Stimulated activated CD8-positive, alpha-beta memory T cell treated with anti-CD3 and anti-CD28 coated beads, Interleukin-2, amount 100 ng/mL, for 48 hours (primary cell): ENCODE measurements at places on chromosomes 4 and X.

DNA sequence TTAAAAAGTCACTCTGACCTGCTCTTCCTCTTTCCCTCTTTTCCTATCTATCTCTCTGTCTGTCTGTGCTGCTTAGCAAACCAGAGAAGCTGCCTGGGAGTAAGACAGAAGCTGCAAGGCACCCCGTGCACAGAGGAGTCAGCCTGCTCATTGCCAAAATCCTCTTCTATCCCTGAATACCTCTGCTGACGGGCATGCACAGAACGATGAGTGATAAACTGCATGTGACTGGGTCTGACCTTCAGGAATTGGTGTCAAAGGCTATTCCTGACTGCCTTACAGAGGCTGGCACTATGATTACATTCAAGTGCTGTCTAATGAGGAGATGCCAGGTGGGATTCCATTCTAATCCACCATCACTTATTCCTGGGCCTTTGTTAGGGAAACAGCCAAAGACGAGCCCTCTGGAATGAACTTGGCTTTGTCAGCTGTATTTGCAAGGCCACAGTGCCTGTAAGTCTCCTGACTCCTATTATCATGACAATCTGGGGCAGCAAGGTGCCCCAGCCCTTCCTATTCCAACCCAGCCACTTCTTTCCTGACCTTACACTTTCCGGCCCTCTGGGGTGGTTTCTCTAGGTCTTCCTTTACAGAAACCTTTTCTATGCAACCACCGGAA is 45.4 kb upstream of the CTAG2 start:
- no peak for DNase-seq

DNA sequence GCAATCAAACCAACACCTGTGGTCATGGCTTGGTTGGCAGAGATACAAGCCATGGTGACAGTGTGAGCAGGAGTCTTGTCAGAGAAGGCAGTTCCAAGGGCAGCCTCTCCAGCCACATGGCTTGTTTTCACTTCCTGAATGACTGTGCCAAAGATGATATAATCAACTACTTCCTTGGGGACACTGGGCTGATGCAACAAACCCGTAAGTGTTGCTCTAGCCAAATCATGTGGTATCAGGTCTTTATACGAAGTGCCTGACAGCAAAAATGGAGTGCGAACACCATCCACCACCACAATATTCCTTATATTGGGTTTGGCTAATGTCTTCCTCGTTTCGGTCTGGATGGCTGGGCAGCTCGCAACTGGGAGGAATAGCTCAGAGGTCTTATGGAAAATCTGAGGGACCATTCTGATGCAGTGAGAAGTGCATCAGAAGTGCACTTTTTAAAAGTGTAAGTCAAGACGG is 922.0 kb downstream of the NLGN4X start:
- DNase-seq: no peak

GRCh38 chr4:76011700-76012387 is 4.5 kb upstream of the CXCL9 start:
- DNase-seq: no peak

GRCh38 chr4:101065935-101066485 is 281.3 kb downstream of the PPP3CA start:
- DNase-seq: no peak

DNA sequence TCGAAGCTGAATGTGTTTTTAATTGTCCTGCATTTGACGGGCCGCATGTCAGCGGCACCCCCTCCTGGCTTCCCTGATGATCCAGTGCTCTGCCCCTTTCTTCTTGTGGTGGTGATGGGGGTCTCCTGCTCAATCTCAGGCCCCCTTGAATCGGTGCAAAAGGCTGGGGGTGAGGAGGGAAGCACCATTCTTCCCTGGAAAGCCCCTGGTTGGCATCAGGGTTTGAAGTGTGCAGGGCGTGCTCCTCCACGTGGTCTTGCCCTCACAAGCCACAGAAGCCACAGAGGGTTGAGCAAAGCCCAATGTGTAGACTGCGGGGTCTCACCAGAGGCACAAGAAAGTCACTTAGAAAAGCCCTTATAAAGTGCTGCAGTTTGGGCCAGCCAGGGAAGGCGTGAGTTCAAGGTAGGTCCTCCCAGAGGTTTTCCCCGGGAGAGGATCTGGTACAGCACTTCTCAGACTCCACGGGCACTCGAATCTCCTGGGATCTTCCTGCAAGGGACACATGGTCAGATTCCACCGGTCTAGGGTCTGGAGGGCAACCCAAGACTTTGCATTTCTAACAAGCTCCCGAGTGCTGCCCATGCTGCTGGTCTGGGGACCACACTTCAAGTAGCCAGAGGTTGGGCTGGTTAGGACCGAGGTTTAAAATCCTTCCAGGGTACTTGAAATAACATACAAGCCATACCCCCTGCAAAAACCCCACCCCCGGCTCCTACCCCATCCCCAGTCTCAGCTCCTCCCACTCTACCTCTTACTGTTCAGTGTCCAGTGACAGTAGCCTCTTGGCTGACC is 35.1 kb downstream of the PSAPL1 start:
- DNase-seq: no peak

GRCh38 chr4:142440093-142440492 is 406.0 kb downstream of the INPP4B start:
- DNase-seq: no peak
